ENCODE measurements at places on chromosomes 13 and 19. TPM values are rescaled to one million over a fixed set of nuclear protein-coding genes. Genes with fewer than 3 reads are reported as not detected.

Gene CEACAM3
- not detected for total RNA-seq

Gene GJA3
- total RNA-seq, result 0.26 TPM

Gene SCEL
- not detected for total RNA-seq

Gene ASF1B
- total RNA-seq, result 0.26 TPM

Gene RFX1
- 1.0 TPM for total RNA-seq

Gene ZNF808
- 17.7 TPM for total RNA-seq

Gene SPRED3
- 1.5 TPM for total RNA-seq

Gene MAP2K7
- total RNA-seq, result 10.4 TPM

Gene GJB2
- under 0.01 TPM for total RNA-seq

Gene CLEC4G
- total RNA-seq, result not detected

Gene MATK
- total RNA-seq, result not detected

Data from fibroblast of lung (primary cell).